T-helper 2 cell treated with Interferon-gamma antibody and Interleukin-4, amounts not matched to agents 5 μg/mL and 100 μg/mL, for 36 hours (primary cell): ENCODE measurements at places on chromosomes 11 and 22.

DNA sequence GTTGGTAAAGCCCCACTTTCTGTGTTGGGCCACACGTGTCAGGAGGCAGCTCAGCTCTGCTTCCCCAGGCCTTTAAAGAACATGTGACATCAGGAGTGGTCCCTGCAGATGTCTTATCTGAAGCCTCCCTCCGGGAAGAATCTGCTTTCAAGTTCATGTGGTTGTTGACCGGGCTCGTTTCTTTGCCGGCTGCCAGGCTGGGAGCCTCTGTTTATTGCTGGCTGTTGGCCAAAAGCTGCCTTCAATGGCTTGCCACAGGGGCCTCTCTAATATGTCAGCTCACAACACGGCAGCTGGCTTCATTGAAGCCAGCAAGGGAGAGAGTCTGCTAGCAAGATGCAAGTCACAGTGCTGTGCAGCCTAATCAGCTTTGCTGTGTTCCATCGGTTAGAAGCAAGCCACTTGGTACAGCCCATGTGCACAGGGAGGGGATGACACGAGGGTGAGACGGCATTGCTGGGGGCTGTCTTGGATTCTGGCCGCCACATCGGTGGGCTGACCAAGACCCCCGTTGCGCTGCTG lies 14.6 kb downstream of the MRGPRF start:
- no peak for DNase-seq

GRCh38 chr11:45777127-45777969 lies 27.6 kb upstream of the SLC35C1 start:
- no peak for DNase-seq

- DNase-seq: no peak
Measured at GRCh38 chr22:23496445-23496833, 83.7 kb downstream of the IGLL1 start.

DNA sequence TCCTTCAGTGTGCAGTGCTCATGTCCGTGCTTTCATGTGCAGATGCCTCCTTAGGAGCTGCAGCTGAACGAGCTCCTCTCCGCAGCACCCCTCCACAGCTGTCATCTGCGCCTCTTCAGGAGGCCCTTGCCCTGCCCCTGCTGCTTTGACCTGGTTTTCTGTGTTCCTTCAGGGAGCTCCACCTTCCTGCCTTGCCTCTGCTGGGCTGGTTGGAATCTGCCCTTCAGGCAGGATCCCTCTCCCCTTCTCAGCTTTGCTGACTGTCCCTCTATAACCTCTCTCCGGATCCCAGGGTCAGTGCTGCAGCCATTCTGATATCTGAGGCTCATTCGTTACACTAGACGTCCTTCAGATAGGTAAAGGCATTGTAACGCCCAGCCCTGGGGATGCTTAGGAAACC lies 67.9 kb downstream of the SCN3B start:
- no peak for DNase-seq

DNA sequence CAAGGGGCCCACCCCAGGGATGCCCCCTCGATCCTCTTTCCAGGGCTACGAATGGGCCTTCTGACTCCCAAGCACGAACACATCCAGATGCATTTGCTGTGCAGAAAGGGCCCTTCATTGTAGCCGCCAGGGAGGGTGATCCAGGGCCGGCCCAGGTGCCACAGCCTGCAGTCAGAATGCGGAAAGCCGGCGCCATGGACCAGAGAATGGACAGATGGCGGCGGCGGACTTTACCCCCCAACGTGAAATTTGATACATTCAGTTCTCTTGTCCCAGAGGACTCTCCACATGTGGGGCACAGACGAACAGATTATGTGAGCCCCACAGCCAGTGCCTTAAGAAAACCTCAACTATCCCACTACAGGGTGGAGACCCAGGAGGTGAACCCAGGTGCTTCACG lies 87.2 kb downstream of the KIAA1671 start:
- DNase-seq: no peak

DNA sequence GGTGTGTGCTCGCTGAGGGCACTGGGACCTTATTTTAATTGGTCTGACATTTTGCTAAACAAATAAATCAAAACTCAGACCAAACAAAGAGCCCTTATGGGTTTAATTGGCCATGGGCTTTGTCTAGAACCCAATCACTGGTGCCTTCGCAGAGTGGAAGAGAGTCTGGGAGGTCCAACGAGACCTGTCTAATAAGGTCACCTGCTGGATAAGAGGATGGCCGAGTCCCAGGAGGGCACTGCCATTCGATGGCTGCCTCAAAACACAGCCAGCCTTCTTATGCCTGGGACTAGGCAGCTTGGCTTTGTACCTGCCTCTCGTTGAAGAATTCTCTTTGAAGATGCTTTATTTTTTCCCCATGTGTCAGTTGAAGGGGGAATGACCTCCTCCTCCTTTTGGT lies 171.1 kb downstream of the CEP164 start:
- no peak for DNase-seq

- no peak for DNase-seq
Measured at GRCh38 chr11:105448703-105449079, 161.2 kb upstream of the GRIA4 start.

DNA sequence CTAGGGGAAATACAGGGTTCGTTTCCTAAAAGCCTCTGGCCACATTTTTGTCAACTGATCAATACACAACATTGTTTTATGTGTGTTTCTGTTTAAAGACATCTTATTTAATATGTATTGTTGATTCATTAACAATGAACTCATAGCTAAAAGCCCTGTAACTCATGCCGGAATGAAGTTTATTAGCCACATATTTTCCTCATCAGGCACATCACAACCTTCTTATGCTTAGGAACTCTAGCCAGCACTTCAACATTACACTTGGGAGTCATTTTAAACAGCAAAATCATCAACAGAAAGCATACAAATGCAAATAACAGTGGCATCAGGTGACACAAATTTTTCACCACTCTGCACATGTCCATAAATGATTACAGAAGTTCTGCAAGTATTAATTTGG lies 15.1 kb upstream of the BLID start:
- no peak for DNase-seq

GRCh38 chr11:64762277-64762673 lies 2.5 kb upstream of the PYGM start:
- DNase-seq: no peak

DNA sequence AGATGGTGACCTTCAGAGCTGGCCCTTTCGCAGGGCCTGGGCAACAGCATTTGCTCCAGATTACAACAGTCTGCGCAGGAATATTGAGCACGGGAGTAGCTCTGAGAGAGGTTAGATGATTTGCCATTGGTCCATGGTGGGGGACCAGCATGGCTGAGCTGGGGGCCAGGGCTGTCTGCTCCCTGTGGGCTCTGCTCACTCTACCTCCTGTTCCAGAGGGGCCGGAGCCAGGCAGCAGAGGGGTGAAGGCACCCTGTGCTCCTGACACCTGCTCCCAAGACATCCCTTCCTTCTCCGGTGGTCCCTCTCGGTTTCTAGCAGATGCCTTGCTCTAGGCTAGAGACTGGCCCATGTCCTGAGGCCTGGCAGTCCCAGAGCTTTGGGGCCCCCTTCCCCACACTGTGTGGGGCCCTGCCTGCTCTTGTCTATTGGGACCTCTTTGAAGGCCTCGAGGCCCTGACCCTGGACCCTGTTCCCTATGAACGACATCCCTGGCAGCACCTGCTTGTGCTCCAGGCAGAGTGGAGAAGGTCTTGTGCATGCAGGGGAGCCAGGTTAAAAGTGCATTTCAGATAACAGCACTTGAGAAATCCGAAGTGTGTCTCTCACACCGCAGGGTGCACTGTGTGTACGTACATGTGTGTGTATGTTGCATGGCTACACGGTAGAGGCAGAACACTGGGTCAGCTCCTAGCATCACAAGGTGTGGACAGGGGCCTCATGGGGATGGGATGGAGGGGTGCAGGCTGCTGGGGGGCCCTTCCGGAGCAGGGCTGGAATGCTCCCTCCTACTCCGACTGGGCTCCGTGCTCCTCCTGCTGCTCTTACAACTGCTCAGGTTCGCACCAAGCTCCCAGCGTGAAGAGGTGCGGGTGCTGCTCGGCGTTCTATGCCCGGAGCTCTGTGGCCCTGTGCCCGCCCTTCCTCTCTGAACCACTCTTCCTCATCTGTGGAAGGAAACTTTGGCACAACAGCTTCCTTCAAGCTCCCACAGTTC lies 123.3 kb upstream of the B3GAT1 start:
- DNase-seq: no peak

DNA sequence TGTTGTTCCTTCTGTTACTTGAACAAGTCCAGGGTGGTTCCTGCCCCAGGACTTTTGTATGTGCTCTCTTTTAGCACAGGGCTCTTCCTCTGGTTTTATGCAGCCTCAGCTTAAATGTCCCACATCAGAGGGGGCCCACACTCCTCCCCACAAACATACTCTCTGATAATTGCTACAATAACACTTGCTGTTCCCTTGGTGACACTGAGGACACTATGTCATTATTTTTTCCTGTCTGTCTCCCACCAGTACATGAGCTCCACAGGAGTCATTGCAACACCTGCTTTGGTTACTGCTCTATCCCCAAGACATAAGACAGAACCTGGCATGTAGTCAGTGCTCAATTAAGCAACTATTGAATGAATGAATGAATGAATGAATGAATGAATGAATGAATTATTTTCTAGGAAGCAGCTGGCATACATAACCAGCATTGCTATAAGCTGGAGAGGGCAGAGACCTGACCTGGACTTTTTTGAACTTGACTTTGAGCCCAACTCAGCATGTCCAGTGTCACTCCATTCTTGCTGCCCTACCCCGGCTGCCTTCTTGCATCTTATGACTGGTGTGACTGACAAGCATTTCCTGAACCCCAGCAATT lies 7.5 kb upstream of the WNT7B start:
- DNase-seq: no peak

- no peak for DNase-seq
Measured at GRCh38 chr11:5818245-5818886, 9.6 kb downstream of the OR52N2 start.

- peak; percentile 19 for DNase-seq
Measured at GRCh38 chr22:43014316-43014868, 557 bp downstream of the PACSIN2 start.

GRCh38 chr11:72772059-72772458 lies 19.9 kb upstream of the ARAP1 start:
- DNase-seq: no peak

DNA sequence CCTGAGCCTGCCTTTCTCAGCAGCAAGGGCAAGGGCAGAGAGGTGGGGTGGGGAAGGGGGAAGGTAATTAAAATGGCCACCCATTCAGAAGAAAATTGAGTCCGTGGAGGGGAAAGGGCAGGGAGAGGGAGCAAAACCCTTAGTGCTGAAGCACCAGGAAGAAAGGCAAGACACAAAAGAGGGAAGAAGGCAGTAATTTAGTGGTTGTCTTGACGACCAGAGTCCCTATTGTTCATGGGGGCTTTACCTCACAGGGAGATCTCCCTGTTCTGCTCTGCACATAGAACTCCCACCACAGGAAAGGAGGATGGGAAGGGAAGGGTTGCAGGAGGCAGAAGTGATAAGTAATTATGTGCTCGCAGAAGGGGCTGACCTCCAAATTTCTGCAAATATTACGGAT lies 23.4 kb downstream of the SNX19 start:
- DNase-seq: no peak

- DNase-seq: peak; percentile 44
Measured at GRCh38 chr11:4626207-4627099, 10.8 kb upstream of the OR51D1 start.

- no peak for DNase-seq
Measured at GRCh38 chr22:36879775-36880174, 19.0 kb downstream of the NCF4 start.

- no peak for DNase-seq
Measured at GRCh38 chr22:49577168-49578060, 250.3 kb downstream of the BRD1 start.

- DNase-seq: no peak
Measured at GRCh38 chr11:74775762-74776161, 27.1 kb downstream of the RNF169 start.

GRCh38 chr11:91527380-91528030 lies 697.1 kb upstream of the FAT3 start:
- no peak for DNase-seq

GRCh38 chr11:121763526-121763925 lies 310.8 kb upstream of the SORL1-AS1 start:
- no peak for DNase-seq

GRCh38 chr11:32420937-32421901 lies 14.1 kb downstream of the WT1 start:
- DNase-seq: peak; percentile 70

GRCh38 chr11:107689317-107690202 lies 22.3 kb downstream of the SLN start:
- peak; percentile 41 for DNase-seq

- no peak for DNase-seq
Measured at GRCh38 chr11:31417357-31417756, 47.7 kb downstream of the DNAJC24 start.

DNA sequence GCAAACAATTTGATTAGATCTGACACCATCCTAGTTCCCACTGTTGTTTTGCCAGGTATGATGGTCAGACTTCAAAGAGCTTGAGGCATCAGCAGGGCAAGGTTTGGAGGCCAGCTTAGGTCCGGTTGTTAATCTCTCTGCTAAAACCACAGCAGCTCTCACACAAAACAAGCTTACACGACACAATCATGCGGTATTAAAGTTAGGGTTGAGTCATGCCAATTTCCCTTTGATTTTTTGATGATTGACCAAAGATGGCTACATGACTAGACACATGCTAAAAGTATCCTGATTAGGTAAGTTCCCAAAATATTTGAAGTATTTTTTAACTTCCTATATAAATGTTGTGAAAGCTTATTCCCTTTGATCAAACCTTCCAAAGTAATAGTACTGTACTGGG lies 145.9 kb downstream of the ELP4 start:
- DNase-seq: no peak
